ENCODE measurements at places on chromosomes 7 and 10.

GRCh38 chr10:78450807-78451485, 417.3 kb downstream of the RPS24 start:
- DNase-seq, result no peak

DNA sequence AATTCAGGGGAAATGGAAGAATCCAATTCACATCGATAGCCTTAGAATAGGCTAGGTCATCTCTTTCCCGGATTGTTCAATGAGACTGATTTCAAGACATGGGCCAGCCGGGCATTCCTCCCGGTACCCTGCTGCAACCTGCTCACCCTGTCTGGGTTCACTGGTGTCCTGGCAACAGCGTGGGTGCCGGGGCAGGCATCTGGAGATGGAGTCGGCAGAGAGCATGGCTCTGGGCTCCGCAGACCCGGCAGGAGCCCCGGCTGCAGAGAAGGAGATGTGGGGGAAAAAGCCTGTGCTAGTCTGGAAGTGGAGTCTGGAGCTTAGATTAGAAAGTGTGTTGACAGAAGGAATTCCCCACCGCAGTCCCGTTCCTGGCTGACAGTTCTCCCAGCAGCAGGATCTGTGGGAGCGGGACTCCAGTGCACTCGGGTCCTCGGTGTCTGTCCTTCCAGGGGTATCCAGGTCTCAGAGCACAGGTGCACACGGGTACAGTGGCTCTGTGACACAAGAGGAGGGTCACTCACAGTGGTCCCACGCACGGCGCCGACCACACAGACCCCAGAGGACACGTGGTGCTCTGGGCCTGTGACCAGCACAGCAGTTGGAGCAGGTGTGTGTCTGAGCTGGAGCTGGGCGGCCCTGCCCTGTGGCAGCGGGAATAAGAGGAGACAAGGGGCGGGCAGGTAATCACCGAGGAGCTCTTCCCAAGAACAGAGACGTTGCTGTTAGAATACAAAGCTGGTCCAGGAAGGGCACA, 65.7 kb upstream of the PITRM1 start:
- no peak for DNase-seq

- peak; percentile 16 for DNase-seq
These were observed 9.1 kb upstream of the DMBT1 start for GRCh38 chr10:122551450-122551849.

DNA sequence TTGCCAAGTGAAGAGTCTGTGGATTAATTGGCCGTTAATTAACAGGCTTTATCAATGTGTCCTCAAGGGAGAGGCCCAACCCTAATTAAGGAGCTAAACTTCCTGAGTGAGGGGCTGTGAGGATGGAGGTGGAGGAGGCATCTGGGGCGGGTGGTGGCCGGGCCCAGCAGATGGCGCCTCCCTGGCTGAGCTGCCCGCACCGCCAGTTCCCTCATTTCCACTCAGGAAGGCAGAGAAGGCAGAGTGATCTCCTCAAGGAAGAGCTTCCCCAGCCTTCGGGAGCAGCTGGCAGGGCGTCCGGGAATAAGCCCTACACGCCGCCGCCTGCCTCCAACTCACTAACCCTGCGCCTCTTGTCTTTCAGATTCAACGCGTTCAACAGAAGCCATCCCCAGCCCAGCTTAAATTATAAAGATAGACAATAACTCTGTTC, 112.2 kb downstream of the CYTH3 start:
- DNase-seq, result peak; percentile 16

- DNase-seq, result no peak
These were observed 5.1 kb upstream of the CYTH3 start for GRCh38 chr7:6277476-6277875.

- DNase-seq, result no peak
These were observed 52.9 kb downstream of the ZNF467 start for GRCh38 chr7:149720372-149721083.

DNA sequence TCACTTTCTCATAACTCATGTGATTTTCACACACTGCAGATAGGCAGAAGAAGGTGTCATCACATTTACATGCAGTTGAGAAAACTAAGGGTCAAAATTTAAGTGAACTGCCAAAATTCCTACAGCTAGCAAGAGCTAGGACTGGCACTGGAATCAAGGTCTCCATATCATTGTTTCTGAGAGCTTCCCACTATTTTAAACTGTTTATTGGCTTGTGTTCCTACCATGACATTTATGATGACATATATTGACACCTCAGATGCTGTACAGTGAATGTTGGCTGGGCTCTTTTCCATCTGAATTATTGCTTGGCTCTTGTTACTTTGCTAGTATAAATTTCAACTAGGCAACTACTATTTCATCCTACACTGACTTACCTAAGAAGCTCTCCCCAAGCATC, 2.0 kb downstream of the THSD7A start:
- DNase-seq, result no peak

DNA sequence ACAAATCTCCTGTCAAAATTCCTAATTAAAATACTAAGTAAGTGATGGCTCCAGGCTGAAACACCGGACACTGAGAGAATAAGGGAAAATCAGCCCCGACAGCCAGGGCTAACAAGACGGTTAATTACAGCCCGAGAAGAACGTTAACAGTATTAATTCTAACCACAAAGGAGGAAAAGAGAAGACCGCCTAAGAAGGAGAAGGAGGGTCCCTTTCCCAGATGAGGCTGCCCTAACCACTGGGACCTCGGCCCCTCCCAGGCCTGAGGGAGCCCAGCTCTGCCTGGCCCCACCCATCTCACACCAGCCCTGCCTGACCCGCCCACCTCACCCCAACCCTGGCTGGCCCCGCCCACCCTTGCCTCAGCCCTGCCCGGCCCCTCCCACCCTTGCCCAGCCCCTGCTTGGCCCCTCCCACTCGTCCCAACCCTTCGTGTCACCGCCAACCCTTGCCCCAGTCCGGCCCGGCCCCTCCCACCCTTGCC, 51.3 kb downstream of the PWWP2B start:
- DNase-seq, result no peak

DNA sequence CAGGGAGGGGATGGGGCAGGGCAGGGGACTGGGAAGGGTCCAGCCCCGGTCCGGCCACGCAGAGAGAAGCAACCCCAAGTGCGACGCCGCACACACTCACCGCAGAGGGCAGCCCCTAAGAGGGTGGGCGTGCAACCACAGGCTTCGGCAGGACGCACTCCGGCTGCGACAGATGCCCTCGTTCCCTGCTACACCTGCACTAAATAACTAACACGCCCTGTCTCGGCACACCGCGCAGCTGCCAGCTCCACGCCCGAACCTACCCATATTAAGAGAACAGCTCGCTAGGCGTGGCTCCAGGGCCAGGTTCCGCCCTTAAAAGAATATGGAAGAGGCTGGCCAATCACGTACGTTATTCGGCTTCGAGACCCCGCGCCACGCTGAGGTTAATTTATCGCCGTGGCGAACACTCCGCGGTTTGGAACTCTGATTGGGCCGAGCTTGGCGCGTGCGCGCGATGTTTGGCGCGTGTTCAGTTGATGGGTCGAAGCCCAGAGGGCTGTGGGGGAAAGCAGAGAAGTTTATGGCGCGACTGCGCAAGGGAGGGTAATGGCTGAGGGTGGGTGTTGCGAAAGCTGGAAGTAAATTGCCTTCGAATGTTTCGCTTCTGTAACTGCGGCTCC, 91.1 kb downstream of the OR13A1 start:
- DNase-seq, result no peak

DNA sequence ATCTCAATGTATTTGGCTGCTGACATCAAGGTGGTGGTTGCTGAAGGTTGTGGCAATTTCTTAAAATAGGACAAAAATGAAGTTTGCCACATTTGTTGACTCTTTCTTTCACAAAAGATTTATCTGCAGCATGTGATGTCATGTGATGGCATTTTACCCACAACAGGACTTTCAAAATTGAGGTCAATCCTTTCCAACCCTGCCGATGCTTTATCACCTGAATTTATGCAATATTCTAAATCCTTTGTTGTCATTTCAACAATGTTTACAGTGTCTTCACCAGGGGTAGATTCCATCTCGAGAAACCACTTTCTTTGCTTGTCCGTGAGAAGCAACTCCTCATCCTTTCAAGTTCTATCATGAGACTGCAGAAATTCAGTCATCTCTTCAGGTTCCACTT, 40.6 kb upstream of the SLC16A12 start:
- DNase-seq, result no peak

DNA sequence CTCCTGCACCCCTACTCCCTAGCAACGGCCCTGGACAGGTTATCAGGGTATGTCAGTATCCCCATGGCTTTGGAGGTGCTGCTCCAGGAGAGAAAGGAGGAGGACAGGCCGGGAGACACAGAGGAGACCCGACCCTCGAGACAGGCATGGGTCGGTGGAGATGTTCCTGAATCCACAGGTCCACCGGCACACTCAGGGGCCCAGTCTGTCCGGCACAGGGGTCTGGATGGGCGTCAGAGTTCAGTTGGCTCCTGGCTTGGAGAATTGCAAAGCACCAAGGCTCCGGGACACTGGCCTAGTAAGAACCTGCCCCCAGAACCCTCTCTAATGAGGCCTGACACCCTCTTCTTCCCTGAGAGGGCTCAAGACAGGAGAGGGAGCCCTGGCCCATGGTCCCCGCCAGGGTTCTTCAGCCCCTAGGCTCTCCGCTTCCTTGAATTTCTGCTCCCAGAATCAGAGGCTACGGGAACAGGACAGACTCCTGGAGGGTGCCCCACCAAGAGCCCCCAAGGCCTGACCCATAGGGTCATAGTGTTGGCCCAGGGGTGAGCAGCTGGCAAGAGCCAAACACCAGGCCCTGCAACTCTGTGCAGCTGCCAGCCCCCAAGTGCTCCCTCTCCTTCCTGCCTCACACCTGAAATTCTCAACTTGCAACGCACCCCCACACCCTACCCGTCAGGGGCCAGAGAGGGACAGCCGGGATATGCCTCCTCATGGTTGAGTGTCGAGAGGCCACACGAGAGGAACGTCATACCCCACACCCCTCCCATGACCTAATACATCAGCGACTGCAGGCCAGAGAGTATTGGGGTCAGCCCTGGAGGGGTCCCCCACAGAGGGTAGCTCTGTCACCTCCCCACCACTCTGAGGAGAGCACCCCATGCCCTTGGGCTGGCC, 5.5 kb upstream of the IRF5 start:
- DNase-seq, result no peak

- no peak for DNase-seq
These were observed 266.5 kb downstream of the HGF start for GRCh38 chr7:81503336-81503735.

GRCh38 chr10:89035461-89035860, 44.9 kb downstream of the FAS start:
- DNase-seq, result no peak

- no peak for DNase-seq
These were observed 304.2 kb downstream of the PCDH15 start for GRCh38 chr10:54496852-54497251.

DNA sequence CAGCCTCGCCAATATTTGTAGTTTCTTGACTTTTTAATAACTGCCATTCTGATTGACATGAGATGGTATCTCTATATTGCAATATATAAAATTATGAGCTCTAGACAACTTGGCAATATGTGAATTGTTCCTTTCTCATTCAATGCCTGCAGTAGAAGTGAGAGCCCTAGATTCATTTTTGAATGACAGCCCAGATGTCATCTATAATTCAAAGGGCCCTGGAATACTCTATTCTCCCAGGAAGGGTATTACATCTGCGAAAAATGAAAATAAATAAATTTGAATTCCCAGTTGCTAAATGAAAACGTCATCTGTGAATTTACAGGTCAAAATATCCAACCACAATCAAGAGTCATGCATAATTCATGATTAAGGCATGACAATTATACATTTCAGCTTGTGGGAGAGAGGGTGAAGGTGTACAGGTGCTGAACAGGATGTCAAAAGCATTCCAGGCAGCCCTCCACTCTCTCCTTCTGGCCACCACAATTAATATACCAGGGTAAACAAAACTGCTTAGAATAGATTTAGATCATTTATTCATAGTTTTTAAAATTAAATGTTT, 1147.3 kb downstream of the XPNPEP1 start:
- DNase-seq, result no peak

DNA sequence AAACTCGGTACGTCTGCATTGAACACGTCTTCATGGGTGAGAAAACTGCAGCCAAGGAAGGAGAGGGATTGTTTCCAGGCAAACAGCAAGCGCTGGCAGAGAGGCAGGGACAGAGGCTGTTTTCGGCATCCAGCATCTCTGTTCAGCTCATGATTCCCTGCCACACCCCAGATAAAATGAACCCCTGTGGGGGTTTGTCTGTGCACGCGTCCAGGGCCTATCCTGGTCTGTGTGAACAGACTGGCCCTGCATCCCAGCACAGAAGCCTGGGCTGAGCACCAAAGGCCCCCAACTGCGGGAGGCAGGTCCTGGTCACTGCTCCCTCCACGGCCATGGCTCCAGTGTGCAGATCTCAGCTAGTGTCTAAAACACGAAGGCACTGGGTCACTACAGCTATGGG, 83.3 kb upstream of the FAM20C start:
- DNase-seq, result no peak

DNA sequence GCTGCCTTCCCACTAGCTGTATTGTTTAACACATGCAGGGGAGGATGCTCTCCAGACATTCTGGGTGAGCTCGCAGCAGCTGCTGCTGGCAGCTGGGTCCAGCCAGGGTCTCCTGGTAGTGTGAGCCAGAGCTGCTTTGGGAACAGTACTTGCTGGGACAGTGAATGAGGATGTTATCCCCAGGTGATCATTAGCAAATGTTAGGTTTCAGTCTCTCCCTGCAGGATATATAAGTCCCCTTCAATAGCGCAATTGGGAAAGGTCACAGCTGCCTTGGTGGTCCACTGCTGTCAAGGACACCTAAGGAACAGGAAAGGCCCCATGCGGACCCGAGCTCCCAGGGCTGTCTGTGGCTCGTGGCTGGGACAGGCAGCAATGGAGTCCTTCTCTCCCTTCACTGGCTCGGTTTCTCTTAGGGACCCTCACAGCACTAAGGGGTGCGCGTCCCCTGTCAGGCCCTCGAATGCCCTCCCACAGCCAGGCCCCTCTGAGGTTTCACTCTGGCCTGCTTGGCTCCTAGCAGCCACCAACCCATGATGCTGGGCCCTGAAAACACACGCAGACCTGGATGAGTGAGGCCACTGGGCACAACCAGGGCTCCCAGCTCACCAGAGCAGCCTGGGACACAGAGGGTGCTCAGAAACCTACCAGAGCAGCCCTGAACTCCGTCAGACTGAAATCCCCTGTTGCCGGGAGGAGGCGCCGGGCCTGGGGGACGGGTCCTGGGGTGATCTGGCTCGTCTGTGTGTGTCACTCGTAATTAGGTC, 173.0 kb upstream of the LANCL2 start:
- DNase-seq, result no peak

GRCh38 chr10:67802767-67803538, 35.0 kb downstream of the DNAJC12 start:
- no peak for DNase-seq
